ENCODE measurements at places on chromosomes 2 and 18. TPM values are rescaled to one million over a fixed set of nuclear protein-coding genes. Genes with fewer than 3 reads are reported as not detected.

GNAL gene
- total RNA-seq = 13.3 TPM

SLC30A3 gene
- not detected for total RNA-seq

AP1S3 gene
- 0.40 TPM for total RNA-seq

MYL12B gene
- 279 TPM for total RNA-seq

EVX2 gene
- total RNA-seq = not detected

POLR1A gene
- 17.3 TPM for total RNA-seq

ZDBF2 gene
- 11.8 TPM for total RNA-seq

MOCOS gene
- total RNA-seq = 1.3 TPM

ABCA12 gene
- total RNA-seq = not detected

OTOS gene
- total RNA-seq = not detected

CFAP53 gene
- not detected for total RNA-seq

APCDD1 gene
- total RNA-seq = 51.8 TPM

LRRC30 gene
- total RNA-seq = not detected

MC2R gene
- total RNA-seq = 0.17 TPM

VAMP5 gene
- 50.7 TPM for total RNA-seq

PLEKHM3 gene
- total RNA-seq = 24.8 TPM

WDR43 gene
- 29.5 TPM for total RNA-seq

SERPINB3 gene
- total RNA-seq = not detected

ATOH8 gene
- total RNA-seq = 41.1 TPM

EFEMP1 gene
- total RNA-seq = 81.7 TPM

ZNF892 gene
- total RNA-seq = 8.4 TPM

EMILIN2 gene
- total RNA-seq = 24.2 TPM

GDF7 gene
- 2.7 TPM for total RNA-seq

GALNT14 gene
- total RNA-seq = 0.80 TPM

PCARE gene
- total RNA-seq = not detected

UGT1A4 gene
- total RNA-seq = not detected

GEN1 gene
- 7.3 TPM for total RNA-seq

LBX2 gene
- total RNA-seq = 0.69 TPM

MSTN gene
- 0.42 TPM for total RNA-seq

GPR75 gene
- total RNA-seq = 3.0 TPM

POTEC gene
- not detected for total RNA-seq

LYG1 gene
- not detected for total RNA-seq

CABYR gene
- 3.1 TPM for total RNA-seq

CNRIP1 gene
- total RNA-seq = 31.4 TPM

NT5DC4 gene
- not detected for total RNA-seq

INPP5D gene
- 11.6 TPM for total RNA-seq

AGXT gene
- total RNA-seq = not detected

NYAP2 gene
- not detected for total RNA-seq

ALPI gene
- not detected for total RNA-seq

PROC gene
- not detected for total RNA-seq

RAB27B gene
- 0.34 TPM for total RNA-seq

SCYGR6 gene
- total RNA-seq = not detected

DYSF gene
- total RNA-seq = 17.4 TPM

CRYGD gene
- total RNA-seq = not detected

ZNF397 gene
- 23.6 TPM for total RNA-seq

CENPO gene
- total RNA-seq = 1.2 TPM

ELAC1 gene
- total RNA-seq = 3.7 TPM

GPAT2 gene
- total RNA-seq = 8.4 TPM

ZNF385B gene
- total RNA-seq = 4.9 TPM
